ENCODE measurements at places on chromosomes 1 and 21.

DNA sequence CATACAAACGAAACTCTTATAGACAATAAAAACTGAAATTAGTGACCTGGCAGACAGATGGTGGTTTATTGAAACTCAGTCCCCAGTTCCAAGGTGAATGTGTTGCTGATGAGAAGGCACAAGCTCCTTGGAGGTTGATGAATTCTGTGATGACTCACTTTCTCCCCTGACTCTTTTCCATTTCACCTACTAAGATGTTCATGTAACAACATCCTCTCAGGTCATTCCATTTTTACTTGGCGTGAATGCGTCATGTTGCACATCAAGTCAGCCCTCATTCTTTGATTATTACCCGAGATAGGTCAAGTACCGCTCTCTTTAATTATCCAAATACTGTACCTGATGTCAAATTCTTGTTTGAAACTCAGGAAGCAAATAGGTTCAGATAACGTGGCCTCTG lies 10.1 kb upstream of the IL10RB start:
- no peak for DNase-seq

- DNase-seq, result no peak
These were observed 436.4 kb downstream of the PTBP2 start for GRCh38 chr1:97157991-97158390.

- no peak for DNase-seq
These were observed 217.9 kb downstream of the TM2D1 start for GRCh38 chr1:61506944-61507500.

GRCh38 chr1:167501515-167502191 lies 16.7 kb downstream of the CD247 start:
- DNase-seq, result no peak

DNA sequence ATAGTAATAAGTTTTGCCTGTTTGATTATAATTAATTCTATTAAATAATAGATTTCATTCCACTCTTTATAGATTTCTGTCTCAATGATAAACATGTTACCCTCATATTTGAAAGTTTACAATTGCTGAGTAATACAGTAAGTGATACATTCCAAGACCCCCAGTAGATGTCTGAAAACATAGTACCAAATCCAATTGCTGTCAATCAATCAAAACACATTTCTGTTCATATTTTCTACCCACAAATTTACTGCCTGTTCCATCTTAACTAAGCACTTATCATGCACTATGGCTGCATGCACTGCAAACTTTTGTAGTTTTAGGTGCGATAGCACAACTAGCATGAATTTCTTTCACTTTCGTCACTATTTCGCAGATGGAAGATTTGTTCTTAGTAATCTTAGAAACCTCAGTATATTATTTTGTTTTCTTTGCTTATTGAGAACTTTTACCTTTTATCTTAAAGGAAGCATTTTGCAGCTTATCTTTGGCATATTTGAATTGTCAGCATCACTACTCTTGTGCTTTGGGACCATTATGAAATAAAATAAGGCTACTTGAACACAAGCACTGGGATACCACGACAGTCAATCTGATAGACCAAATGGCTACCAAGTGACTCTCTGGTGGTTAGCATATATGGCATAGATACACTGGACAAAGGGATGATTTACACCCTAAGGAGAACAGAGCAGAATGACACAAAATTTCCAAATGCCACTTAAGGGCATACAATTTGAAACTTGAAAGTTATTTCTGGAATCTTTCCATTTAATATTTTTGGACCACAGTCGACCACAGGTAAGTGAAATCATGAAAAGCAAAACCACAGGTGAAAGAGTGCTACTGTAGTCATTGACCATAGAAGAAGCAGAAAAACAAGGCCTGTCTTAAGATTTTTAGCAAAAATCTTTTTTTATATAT lies 67.6 kb downstream of the RGS13 start:
- no peak for DNase-seq

- DNase-seq, result no peak
These were observed 16.6 kb upstream of the USP1 start for GRCh38 chr1:62420214-62420613.

- no peak for DNase-seq
These were observed 173.9 kb downstream of the RWDD3 start for GRCh38 chr1:95407886-95408291.

GRCh38 chr1:234600418-234601281 lies 9.3 kb downstream of the IRF2BP2 start:
- no peak for DNase-seq

DNA sequence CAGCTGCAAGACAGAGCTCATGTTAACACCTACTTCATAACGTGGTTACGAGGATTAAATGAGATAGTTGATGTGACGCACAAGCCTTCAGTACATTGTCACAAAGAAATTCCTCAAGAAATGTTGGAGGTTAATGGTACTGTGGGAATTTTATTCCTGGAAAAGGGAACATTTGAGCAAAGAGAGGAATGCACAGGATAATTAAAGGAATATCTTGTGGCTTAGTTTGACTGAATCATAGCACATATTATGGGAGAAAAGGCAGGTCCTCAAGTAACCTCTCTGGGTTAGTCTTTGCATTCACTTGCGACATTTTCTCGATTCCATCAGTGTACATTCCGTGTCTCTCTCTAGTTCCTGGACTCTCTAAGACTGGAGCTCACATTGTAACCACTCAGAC lies 300.2 kb upstream of the DUSP10 start:
- DNase-seq, result peak; percentile 56

DNA sequence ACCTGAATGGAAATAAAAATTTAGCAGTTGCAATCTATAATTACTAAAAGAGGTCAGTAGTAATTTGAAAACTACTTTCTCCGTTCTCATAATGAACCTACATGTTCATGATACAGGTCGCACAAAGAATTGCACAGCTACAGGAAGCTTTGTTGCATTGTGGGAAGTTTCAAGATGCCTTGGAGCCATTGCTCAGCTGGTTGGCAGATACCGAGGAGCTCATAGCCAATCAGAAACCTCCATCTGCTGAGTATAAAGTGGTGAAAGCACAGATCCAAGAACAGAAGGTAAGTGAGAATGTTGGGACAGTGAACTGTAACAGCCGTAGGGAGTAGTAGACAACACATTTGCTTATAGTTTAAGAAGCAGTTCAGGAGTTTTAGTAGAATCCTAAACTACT lies 68.8 kb upstream of the BMP8A start:
- no peak for DNase-seq

DNA sequence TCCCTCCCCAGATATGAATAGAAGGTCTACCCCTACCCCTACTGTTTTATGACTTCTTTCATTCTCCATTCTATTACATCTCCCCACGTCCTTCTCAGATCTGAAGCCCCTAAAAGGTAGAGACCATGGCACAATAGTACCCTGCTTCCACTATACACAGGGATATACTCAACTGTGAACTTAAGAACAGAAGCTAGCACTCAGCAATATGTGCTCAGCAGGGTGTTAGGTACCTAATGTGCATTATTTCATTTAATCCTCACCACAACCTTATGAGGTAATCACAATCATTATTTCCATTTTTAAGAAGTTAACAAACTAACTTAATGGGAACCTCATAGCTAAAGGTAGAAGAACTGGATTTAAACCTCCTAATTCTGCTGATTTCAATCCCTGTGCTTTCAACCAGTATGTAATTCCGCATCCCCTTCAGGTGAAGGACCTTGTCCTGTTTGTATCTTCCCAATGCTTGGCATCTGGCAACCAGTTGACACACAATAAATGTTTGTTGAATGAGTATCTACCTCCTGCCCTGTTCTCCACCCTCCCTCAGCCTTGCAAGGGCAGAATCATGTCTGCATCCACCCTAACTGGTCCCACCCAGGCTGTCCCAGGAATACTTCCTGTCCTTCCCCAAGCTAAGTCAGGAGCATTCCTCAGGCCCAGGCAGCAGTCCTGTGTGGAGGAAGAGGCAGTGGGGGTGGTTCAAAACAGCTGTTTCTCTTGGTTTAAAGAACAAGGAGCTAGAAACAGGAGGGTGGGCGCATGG lies 6.5 kb downstream of the DENND2D start:
- DNase-seq, result no peak

DNA sequence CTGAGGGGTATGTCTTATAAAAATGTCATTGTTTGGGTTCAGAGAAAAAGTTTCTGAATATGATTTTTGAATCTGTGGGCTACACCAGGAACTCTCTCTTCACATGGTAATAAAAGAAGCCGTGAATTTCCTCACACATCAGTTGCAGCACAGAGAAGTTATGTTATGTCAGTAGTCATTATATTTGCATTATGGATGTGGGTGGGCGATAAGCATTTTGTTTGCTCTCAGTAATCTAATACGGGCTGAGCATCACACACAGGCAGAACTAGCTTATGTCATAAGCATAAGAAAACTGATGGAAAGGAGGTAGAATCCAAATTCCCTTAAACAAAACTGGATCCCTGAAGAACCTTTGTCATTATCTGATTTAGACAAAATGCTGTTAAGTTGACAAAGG lies 70.8 kb downstream of the PRDM2 start:
- DNase-seq, result no peak

DNA sequence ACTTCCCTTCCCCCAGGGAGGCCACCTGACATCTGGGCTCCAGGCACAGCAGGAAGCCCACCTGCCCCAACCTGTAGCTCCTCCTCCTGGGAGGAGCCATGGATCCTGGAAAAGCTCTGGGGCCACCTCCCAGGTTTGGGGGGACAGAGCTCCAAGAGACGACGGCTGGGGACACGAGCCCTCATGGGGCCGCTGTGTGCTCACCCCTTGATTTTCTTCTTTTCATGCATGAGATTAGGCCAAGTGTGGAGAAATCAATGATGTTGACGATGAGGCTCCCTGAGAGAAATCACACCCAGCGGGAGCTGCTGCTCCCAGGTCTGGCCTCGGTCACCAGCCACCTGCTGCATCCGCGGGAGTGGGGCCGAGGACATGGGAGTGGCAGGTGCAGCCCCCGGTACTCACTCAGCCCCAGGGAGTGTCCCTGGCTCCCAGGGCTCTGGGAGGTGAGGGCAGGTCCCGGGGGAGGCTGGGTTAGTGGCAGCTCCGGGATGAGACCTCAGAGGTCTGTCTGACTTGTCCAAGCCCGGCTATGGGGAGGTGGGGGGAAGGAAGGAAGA lies 8.7 kb downstream of the TNFRSF14 start:
- DNase-seq, result no peak

- DNase-seq, result no peak
These were observed 93.9 kb upstream of the ZBTB18 start for GRCh38 chr1:243957141-243957540.

DNA sequence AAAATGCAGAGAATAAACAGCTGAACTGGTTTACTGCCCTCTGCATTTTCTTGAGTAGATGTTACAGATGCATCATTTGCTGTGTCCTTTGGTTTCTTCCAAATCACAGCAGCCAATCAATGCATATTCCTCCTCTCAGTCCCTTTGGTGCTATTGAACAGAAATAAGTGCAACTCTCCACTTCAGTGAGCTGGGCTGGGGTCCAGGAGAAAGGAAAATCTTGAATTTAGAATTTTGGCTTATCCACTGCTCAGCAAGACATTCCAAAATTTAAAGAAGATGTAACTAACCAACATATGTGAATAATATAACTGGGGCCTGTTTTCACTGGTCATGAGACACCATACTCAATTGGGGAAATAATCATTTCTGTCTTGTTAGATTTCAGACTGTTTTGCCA lies 39.2 kb downstream of the PRMT6 start:
- DNase-seq, result no peak

GRCh38 chr1:226798427-226799411 lies 59.6 kb upstream of the ITPKB start:
- no peak for DNase-seq

- DNase-seq, result peak; percentile 7
These were observed 84.1 kb downstream of the LYST start for GRCh38 chr1:235782601-235783000.

GRCh38 chr1:92298213-92298572 lies 594 bp downstream of the GLMN start:
- DNase-seq, result no peak

DNA sequence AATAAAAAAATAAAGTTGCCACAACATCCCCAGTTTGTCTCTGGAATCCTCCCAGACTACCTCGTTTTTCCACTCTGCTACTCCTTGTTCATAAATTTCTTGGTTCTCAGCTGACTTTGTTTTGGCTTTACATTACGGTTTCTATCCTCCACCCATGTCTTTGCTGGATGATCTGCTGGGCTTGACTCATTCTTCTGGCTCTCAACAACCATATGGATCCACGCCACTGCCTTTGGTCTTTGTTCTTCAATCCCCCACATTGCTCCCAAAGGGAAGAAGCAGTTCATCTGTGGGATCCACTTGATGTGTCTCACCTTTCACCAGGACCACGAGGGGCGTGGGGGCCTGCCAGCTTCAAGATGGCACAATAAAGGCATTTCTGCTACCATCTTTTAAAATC lies 67.1 kb upstream of the NBL1 start:
- DNase-seq, result peak; percentile 13

GRCh38 chr1:110190282-110190929 lies 19.7 kb upstream of the KCNC4 start:
- DNase-seq, result no peak

- no peak for DNase-seq
These were observed 48.2 kb upstream of the EPB41 start for GRCh38 chr1:28865997-28866650.

- no peak for DNase-seq
These were observed 28.2 kb upstream of the TEKT2 start for GRCh38 chr1:36055706-36056105.

DNA sequence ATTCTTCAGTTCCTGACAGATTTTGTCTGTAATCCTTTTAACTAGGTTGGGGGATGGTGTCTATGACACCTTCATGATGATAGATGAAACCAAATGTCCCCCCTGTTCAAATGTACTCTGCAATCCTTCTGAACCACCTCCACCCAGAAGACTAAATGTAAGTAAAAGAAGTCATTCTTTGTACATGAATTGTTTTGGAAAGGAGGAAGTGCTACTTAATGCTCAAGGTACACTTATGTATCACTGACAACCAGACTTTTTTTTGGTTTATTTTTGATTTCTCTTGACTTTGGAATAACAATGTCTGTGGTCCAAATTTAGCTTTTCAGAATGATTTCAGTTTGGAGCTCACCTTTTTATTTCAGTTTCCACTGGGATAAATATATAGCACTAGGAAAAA lies 2.3 kb downstream of the DYRK3 start:
- DNase-seq, result no peak

GRCh38 chr1:214979191-214979590 lies 103.3 kb upstream of the KCNK2 start:
- DNase-seq, result no peak

DNA sequence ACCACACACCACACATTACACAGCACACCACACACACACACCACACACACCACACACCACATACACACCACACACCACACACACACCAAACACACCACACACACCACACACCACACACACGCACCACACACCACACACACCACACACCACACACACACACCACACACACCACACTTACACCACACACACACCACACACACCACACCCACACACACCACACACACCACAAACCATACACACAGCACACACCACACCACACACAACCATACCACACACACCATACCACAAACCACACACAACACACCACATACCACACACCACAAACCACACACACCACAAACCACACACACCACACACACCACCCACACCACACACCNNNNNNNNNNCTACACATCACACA lies 40.9 kb upstream of the SIK1 start:
- no peak for DNase-seq

- peak; percentile 98 for DNase-seq
These were observed 146.1 kb upstream of the FGGY start for GRCh38 chr1:59150577-59151386.

Data from astrocyte of the spinal cord (primary cell).